ENCODE measurements at places on chromosomes 5 and 9.

DNA sequence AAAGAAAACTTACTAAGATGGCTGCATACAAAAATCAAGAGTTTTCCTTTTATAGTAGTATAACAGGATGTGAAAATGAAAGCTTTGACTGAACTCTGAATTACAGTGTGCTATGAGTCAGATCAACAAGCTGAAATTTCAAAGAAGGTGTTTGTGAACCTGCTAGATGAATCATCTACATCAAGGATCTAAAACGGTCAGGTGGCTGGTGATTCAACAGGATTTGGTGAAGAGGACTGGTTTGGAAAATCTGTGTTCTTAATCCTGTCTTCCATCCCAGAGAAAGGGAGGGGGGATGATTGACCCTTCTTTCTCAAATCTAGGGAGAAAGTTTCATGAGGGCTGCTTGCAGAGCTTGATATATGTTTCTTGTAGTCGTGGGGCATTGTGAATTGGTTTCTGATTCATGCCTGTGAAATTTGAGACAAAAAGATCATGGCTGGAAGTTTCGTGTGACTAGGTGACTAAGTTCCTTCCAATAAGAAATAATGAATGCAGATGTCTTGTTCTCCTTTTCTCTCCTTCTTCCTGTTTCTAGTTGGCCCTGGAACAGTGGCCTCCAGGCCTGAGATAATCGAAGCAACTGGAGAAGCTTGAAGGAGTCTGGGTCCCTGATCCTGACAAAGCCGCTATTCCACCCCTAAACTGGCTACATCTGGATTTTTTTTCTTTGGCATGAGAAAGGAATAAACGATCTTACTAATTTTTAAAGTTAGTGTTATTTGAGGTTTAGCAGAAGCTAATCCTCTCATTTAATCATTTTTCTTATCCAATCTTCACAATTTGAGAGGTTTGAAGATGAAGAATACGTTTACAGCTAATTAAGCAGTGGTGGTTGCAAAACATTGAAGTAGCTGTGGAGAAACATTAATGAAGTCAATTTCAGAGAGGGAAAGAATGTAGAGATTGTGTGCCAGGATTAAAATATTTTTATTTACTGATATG, 67.2 kb downstream of the MRPS30 start:
- H3K27me3 ChIP-seq, result no peaks in the 10 kb centered on the region
- H3K27ac ChIP-seq, result no peak overlapping the region
- no peaks in the 10 kb centered on the region for H3K4me1 ChIP-seq
- no peak for DNase-seq
- H3K4me3 ChIP-seq, result no peak overlapping the region

- no peak overlapping the region for H3K4me3 ChIP-seq
- no peaks in the 10 kb centered on the region for H3K4me1 ChIP-seq
- DNase-seq, result no peak
- H3K27me3 ChIP-seq, result no peaks in the 10 kb centered on the region
Measured at GRCh38 chr9:78671785-78672184, 374.9 kb downstream of the PSAT1 start.

GRCh38 chr5:72518001-72518683, 10.9 kb upstream of the ZNF366 start:
- peaks cover 5% of the 10 kb centered on the region for H3K4me1 ChIP-seq
- H3K27me3 ChIP-seq, result no peaks in the 10 kb centered on the region
- no peak overlapping the region for H3K4me3 ChIP-seq
- H3K36me3 ChIP-seq, result no peaks in the 10 kb centered on the region
- peak overlapping the region; percentile 45 for H3K27ac ChIP-seq

DNA sequence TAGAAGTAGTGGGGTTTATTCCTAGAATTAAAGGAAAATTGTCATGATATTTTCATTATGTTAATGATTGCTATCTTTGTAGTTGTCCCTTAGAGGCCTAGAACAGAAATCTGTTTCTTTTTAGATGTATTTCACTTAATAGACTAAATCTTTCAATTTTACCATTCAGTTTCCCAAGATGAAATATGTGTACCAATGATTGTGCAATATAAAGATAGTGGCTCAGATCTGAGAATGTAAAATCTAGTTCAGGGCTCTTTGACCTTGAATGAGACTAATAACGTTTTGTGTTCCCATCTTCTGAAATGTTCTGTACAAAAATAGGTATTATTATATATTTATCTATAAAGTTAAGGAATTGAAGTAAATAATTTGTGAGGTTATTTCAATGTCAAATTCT, 947.9 kb downstream of the DTWD2 start:
- H3K27me3 ChIP-seq, result no peaks in the 10 kb centered on the region
- H3K36me3 ChIP-seq, result no peaks in the 10 kb centered on the region
- H3K4me3 ChIP-seq, result no peak overlapping the region
- H3K4me1 ChIP-seq, result no peaks in the 10 kb centered on the region
- no peak overlapping the region for H3K27ac ChIP-seq

DNA sequence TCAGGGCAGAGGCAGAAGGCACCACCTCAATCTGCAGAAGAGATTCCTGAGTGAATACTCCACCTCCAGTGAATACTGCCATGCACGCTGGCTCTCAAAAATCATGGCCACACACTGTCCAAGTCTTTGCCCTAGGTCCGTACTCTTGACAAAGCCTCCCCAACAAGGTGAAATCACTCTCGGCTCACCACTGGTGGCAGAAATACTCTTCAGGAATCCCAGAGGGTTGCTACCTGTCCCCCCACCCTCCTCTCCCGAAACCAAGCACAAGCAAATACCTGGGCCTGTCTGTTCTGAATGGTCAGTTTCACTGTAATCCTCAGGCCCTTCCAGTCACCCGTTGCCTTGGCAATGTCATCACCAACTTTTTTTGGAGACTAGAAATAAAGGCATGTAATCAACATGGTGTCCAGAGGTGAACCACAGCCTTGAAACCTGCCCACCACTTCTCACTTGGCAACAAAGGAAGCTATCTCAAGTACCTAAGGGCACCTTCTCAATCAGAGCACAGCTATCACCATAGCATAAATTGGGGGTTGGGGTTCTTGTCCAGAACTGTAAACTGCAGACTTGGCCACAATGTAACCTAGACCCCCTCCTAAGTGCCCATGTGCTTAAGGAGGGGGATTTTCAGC, 1.8 kb downstream of the RPL12 start:
- DNase-seq, result peak; percentile 25
- peak overlapping the region; percentile 97 for H3K27ac ChIP-seq
- no peaks in the 10 kb centered on the region for H3K27me3 ChIP-seq
- H3K4me3 ChIP-seq, result peak overlapping the region; percentile 83

DNA sequence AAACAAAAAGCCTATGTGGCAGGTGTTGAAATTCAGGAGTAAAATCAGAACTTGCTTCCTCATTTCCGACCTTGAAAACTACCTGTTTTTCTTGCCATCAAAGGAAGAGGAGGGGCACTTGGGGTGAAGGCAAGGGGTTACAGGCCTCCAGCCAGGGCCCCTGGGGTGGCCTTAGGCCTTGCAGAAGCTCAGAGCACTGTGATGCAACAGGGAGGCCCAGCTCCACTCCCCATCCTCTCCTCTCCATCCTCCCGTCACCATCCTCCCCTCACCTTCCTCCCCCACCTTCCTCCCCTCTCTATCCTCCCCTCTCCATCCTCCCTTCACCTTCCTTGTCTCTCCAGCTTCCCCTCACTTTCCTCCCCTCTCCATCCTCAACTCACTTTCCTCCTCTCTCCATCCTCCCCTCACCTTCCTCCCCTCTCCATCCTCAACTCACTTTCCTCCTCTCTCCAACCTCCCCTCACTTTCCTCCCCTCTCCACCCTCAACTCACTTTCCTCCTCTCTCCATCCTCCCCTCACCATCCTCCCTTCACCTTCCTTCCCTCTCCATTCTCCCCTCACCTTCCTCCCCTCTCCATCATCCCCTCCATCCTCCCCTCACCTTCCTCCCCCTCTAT, 111.6 kb downstream of the WNK2 start:
- no peak for DNase-seq
- no peaks in the 10 kb centered on the region for H3K27me3 ChIP-seq
- no peak overlapping the region for H3K4me3 ChIP-seq
- peaks cover 20% of the 10 kb centered on the region for H3K4me1 ChIP-seq
- H3K27ac ChIP-seq, result no peak overlapping the region

DNA sequence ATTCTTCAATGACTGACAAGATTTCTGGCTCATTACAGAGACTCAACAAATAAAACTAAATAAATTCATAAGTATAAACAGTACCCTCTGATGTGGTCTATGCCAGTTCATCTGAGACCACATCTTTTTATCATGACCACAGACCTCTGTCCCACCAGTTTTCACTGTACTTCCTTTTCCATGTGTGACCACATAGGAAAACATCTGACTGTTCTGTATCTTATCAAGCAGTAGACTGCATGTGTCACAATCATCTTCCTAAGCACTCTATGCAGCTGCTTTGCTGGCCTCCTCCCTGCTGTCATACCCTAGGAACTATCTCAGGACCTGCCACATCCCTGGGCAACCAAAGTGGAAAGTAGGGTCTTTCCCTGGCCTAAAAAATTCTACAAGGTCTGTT, 205.0 kb upstream of the ZNF462 start:
- no peak overlapping the region for H3K4me3 ChIP-seq
- no peak for DNase-seq
- no peak overlapping the region for H3K27ac ChIP-seq
- H3K4me1 ChIP-seq, result no peaks in the 10 kb centered on the region
- H3K27me3 ChIP-seq, result no peaks in the 10 kb centered on the region
- H3K36me3 ChIP-seq, result no peaks in the 10 kb centered on the region

DNA sequence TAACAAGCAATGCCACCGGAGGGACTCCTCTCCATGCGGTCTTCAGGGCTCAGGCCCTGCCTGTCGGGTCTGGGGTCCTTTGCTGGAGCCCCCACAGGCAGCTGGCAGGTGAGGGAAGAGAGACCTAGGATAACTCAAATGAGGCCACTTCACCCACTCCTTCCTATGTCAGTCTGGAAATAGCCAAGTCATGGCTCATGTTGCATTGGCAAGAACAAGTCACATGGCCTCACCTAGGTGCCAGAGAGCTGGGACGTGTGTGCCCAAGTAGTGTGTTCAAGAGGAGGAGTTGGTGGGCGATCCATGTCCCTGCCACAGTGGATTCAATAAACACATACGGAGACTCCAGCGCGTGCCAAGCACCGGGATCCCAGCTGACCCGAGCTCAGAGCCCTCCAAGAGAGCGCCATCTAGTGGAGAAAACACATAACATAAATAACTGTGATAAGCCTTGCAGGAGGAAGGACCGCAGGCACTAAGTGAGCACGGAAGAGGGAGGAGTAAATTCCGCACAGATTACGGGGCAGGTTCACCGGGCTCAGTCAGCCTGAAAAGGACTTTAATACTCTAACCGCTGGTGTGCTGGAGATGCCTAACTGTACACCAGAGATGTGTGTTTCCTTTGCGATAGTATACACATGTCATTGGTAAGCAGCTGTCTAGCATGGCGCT, 580.8 kb downstream of the CCDC171 start:
- no peak for DNase-seq
- H3K4me3 ChIP-seq, result no peak overlapping the region
- no peaks in the 10 kb centered on the region for H3K27me3 ChIP-seq
- H3K4me1 ChIP-seq, result no peaks in the 10 kb centered on the region
- no peaks in the 10 kb centered on the region for H3K36me3 ChIP-seq

DNA sequence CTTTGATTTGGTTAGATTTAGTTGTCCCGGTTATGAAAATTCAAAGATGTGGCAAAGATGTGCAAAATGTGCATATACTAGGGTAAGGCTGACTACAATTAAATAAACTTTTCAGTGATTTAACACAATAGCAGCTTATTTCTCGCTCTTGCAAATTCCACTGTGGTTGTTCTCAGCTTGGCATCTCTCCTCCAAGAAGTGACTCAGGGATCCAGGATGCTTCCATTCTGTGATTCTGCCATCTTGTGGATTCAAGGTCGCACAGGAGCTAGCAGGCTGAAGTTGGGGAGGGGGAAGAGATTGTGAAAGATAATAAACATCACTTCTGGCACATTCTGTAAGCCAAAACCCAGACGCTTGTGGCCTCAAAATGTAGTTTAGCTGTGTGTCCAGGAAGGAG, 60.1 kb upstream of the TGFBR1 start:
- no peak for DNase-seq
- H3K4me3 ChIP-seq, result no peak overlapping the region
- H3K27me3 ChIP-seq, result no peaks in the 10 kb centered on the region
- peaks cover 14% of the 10 kb centered on the region for H3K36me3 ChIP-seq

DNA sequence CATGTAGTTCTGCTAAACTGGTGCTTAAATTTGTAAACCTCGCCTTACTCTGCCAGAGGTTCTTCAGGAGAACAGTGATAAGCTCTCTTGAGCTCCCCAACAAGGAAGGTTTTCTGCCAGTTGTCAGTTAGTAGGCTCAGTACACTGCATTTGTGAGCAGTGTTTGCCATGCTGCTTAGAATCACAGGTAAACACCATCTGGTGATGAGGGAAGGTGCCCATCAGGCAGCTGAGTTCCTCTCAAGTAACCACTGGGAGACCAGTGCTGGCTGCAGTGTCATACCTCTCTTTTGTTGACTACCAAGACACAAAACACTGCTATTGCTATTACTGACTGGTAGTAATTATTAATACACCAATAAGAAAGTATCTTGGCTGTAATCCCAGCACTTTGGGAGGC, 186.2 kb upstream of the OTULINL start:
- no peak for DNase-seq
- no peaks in the 10 kb centered on the region for H3K27me3 ChIP-seq
- peaks cover 92% of the 10 kb centered on the region for H3K36me3 ChIP-seq
- H3K27ac ChIP-seq, result no peak overlapping the region
- H3K4me1 ChIP-seq, result peaks cover 22% of the 10 kb centered on the region

DNA sequence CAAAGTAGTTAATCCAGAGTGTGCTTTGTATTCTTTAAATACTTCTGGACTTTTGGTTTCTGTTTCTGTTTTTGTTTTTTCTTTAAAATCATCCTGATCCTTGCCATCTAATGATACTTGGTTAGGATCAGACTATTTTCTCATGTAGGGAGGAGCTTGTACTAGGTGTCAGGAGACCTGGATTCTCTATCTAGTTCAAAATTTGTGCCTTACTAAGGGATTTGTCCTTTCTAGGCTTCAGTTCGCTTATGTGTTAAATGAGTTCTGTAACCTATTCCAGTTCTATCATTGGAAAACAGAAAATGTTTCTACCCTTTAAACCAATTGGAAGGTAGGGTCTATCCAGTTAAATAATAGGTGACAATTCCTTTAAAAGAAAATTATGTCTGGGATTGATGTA, 3.3 kb upstream of the MEF2C start:
- H3K27me3 ChIP-seq, result peaks cover 30% of the 10 kb centered on the region
- no peak for DNase-seq
- H3K36me3 ChIP-seq, result no peaks in the 10 kb centered on the region
- peaks cover 34% of the 10 kb centered on the region for H3K4me1 ChIP-seq
- H3K4me3 ChIP-seq, result no peak overlapping the region
- peak overlapping the region; percentile 25 for H3K27ac ChIP-seq

- H3K27ac ChIP-seq, result no peak overlapping the region
- H3K36me3 ChIP-seq, result peaks cover 99% of the 10 kb centered on the region
- H3K4me3 ChIP-seq, result no peak overlapping the region
- no peaks in the 10 kb centered on the region for H3K27me3 ChIP-seq
Measured at GRCh38 chr5:33470544-33470943, 29.8 kb downstream of the TARS1 start.

DNA sequence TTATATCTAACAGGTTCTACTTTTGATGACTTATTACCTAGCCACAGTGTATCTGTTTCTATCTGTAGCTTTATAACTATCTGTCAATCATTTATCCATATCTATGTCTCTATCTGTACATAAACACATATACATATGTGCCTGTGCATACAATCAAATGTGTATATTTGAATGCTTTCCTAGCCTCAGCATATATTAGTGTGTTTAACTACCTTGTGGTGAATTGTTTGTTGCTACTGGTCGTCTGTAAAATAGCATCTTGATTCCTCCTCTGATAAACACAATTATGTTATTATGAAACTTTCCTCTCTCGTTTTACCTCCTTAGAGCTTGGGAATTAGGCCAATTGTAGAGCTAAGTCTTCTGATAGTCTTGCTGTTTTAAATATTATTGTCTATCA, 44.4 kb downstream of the PARP8 start:
- H3K27me3 ChIP-seq, result no peaks in the 10 kb centered on the region
- H3K27ac ChIP-seq, result peak overlapping the region; percentile 16
- H3K4me3 ChIP-seq, result peak overlapping the region; percentile 1
- H3K36me3 ChIP-seq, result no peaks in the 10 kb centered on the region
- DNase-seq, result no peak
